ENCODE measurements at places on chromosomes 4 and X.

DNA sequence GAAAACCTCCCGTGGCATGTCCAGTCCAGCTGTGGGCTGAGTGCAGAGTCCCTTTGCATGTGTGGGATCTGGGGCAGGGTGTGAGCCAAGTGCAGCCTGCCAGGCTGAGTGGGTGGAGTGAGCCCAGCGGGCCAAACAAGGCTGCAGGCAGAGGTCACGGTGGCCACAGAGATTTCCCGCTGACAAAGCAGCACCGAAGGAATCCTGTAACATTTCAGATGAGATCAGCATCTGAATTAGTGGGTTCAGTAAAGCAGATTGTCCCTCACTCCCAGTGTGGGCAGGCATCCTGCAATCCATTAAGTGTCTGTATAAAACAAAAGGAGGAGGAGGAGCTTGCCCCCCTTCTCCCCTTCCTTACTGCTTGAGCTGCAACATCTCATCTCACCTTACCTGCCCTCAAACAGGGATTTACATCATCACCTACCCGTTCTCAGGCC is 324.4 kb downstream of the FAT4 start:
- DNase-seq: no peak

DNA sequence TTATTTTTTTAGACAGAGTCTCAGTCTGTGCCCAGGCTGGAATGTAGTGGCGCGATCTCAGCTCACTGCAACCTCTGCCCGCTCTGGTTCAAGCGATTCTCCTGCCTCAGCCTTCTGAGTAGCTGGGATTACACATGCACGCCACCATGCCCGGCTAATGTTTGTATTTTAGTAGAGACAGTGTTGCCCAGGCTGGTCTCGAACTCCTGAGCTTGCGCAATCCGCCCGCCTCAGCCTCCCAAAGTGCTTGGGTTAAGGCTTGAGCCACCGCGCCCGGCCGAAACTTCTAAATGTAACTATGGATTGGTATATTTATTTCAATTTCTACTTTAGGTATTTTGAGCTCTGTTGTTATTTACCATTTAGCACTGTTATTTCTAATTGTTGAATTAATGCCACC is 79.4 kb downstream of the FAM193A start:
- DNase-seq: no peak

DNA sequence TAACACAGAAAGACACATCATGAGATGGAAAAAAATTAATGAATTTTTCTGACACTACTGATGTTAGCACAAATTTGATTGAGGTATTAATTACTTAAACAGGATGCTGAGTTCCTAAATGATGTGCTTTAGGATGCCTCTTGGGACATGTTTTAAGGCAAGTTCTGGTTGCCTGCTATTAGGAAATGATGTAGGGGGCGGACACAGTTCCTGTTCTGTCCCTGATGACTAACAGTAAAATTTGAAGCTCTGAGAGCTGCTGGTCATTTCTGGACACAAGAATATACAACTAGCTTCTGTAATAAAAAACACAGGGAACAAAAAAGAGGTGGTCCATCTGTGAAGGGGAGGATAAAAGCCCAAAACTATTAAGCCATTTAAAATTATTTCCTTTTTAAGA is 163.2 kb upstream of the ETNPPL start:
- no peak for DNase-seq

DNA sequence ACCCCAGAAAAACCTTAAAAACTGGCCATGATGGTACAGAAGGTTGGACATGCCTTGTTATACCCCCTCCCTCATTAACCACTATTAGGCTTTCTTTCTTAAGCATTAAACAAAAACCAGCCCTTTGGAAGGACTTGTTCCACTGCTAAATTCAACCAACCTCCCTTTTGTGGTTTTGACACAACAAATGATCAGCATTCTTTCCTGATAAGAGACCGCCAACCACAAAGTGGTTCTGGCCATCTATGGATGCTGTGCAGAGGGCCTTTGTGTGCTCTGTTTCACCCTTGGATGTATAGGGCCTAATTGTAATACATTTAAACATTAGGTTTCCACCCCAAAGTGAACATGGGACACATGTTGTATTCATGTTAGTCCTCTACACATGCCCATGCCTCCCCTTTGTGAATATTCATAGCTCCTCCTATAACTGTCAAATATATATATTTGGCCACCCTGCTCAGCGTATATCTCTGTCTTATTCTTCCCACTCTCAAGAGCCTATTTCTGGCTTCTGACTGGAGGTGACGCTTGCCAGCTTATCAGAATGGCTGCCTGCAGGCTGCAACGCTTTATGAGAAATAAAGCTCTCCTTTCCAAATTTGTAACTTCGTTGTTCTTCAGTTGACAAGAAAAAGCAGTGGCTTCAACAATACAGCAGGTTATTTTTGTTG is 126.6 kb downstream of the NPNT start:
- DNase-seq: no peak

- no peak for DNase-seq
These were observed 160.2 kb downstream of the GPM6A start for GRCh38 chr4:175651756-175652310.

DNA sequence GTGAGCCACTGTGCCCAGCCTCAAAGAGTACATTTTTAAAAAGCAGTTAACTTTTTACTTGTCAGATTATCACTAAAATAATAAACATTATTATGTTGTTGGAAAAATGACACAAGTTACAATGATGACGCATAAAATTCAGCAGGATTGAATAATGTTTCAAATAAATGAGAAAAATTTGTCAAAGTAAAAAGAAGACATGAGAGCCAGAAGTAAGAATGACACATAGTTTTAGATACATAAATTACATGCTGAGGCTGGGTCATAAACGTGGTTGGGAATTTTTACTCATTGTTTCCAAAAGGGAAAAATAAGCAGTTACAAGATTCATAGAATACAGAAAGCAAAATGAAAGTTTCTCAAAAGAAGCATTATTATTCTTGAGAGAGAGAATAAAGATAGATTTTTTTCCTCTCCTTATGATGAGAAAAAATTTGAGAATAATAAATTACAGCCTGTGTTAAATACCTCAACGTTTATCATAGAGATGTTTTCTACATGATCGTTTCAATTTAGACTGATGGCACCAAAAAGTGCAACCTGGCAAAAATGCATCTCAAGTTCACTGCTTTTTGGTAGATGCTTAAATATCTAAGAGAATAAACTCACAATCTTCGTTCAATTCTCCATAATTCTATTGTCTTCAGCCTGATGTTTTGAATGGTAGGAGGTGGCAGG is 40.4 kb downstream of the GUCY1B1 start:
- DNase-seq: no peak

- no peak for DNase-seq
These were observed 32.4 kb upstream of the TMLHE start for GRCh38 chrX:155645180-155645579.

- DNase-seq: no peak
These were observed 89.3 kb downstream of the RLIM start for GRCh38 chrX:74525116-74525515.

- DNase-seq: peak; percentile 8
These were observed 35.5 kb upstream of the SPATA4 start for GRCh38 chr4:176230836-176231235.

- no peak for DNase-seq
These were observed 3.4 kb upstream of the IGBP1 start for GRCh38 chrX:70129816-70130215.

DNA sequence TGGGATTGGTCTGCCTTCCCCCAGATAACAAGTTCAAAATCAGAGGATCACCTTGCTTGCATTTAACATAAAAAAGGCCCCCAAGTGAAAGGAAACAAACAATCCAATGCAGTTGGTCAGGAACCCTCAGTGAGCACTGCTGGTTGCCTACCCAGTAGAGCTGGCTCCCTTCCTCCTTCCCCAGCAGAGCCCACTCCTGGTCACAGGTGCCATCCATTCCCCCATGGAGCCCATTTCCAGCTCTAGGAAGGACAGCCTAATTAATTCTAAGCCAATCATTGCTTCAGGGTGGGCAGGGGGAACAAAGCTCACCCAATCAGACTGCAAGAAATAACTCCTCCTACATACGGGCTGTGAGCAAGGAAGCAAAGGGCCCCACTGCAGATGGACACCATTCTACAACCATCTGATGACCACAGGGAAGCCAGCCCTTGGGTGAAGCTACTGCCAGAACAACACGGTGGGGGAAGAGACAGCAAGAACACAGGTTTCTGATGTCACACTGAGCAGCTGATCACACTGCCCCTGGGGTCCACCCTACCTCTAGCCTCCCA is 86.5 kb downstream of the SH3KBP1 start:
- DNase-seq: no peak

- no peak for DNase-seq
These were observed 423 bp downstream of the CRMP1 start for GRCh38 chr4:5892323-5893003.

DNA sequence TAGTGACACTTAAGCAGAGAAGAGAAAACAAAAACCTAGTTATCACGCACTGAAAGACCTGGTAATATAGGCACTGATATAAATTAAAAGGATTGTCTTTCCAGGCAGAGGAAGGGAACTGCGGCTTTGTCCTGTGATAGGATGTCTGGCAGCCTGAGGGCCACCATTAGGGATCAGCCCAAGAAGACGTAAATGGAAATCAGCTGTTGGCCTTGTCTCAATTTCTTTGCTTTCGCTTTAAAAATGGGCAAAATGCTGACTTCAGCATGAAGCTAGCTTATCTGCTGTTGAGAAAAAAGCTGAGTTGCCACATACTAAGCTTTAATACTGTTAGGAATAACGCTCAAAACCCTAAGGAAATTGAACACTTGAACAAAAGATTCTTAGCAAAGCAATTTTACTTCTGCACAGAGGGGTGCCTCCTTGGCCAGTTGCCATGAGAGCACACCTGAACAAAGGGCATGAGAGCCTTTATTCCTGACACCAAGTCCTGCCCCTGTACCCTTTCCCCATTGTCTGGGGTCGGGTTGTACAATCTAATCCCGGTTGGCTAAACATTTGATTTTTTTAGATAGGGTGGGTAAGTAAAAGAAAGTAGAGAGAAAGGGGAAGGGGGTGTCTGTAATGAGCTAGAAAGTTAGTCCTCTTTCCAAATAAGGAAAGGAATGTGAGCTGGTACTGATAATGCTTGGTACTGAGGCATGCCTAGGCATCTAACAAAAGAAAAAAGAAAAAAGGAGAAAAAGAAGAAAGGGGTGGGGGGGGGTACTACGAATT is 85.1 kb upstream of the UCP1 start:
- no peak for DNase-seq

DNA sequence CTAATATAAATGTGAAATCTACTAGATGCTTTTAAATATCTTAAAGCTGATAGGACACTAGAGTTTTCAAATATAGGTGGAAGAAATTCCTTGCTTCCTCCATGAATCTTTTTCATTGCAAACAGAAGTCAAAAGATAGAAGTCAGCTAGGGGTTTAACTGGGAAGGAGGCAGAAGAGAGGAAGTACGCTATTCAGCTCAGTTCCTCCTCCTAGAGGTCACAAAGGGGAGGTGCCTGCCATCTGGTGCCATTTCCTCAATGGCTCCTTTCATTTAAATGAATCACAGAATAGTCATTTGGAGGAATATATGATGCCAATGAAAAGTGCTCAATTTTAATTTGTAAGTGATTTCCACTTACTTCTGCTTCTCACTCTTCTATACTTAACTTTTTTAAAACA is 8.5 kb downstream of the COL25A1 start:
- no peak for DNase-seq

DNA sequence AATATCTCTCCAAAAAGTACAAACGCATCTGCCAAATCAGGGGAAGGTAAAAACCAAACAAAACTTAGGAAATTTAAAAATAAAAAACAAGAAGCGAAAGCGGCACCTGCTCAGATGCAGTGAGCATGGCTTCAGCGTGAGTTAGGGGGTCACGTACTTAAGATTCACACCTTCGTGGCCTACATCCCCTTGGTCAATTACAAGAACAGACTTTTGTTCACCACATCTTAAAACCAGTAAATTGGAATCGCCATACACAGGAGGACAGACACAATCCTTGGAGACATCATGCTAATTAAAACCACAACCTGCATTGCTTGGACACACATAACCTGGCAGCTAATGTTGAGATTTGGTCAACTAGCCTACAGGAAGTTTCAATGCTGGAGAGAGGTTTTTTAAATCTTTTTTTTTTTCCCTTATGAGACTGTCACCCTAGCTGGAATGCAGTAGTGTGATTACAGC is 12.5 kb upstream of the SEL1L3 start:
- no peak for DNase-seq

GRCh38 chrX:13051529-13052172 is 7.2 kb upstream of the FAM9C start:
- no peak for DNase-seq

- no peak for DNase-seq
These were observed 10.2 kb upstream of the RENBP start for GRCh38 chrX:153954558-153955227.

- no peak for DNase-seq
These were observed 97.8 kb downstream of the ZNF674 start for GRCh38 chrX:46447384-46447783.

DNA sequence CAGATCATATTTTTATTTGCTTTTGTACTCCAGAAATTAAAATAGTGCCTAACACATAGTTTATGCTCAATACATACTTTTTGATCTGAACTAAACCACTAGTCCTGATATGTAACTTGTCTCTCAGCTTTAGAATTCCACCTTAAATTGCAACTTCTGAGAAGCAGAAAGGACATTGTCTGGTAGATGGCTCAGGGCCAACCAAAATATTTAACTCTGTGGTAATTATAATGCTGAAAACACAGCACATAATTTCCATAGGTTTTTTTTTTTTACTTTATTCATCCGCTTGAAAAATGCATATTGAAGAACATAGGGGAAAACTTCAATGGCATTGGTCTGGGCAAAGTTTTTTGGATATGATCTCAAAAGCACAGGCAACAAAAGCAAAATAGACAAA is 59.3 kb downstream of the AREG start:
- DNase-seq: no peak

- no peak for DNase-seq
These were observed 506.9 kb downstream of the MAGEB5 start for GRCh38 chrX:26722666-26723428.

GRCh38 chr4:53116954-53117353 is 248.9 kb downstream of the SCFD2 start:
- no peak for DNase-seq

GRCh38 chr4:102620697-102621497 is 119.7 kb downstream of the NFKB1 start:
- DNase-seq: peak; percentile 85

GRCh38 chr4:74932832-74933561 is at the start of gene PARM1:
PARM1 (plus strand) TSS chr4:74933116; CDS start chr4:74933328, 212 bp downstream.
- DNase-seq: peak; percentile 90

DNA sequence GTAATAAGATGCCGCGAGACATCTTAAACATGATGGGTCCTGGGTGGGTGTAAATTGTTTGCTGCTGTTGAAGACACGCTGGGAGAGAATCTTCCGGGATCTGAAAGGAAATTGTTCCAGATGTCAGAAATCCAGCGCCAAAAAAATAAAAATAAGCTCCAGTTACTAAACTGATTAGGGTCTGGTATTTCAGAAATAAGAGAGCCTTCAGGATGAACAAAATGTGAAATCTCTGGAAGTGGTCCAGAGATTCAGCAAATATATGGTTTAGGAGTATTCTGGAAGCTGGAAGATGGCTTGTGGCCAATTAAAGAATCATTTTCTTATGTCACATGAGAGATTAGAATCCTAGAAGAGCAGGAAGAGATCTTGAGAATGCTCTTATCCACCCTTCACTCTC is 75.8 kb upstream of the NHS start:
- DNase-seq: no peak

GRCh38 chr4:114226968-114227760 is 247.7 kb upstream of the ARSJ start:
- DNase-seq: no peak

GRCh38 chr4:26075583-26075982 is 161.6 kb downstream of the SMIM20 start:
- DNase-seq: no peak
